ENCODE measurements at places on chromosomes 7 and 10.

DNA sequence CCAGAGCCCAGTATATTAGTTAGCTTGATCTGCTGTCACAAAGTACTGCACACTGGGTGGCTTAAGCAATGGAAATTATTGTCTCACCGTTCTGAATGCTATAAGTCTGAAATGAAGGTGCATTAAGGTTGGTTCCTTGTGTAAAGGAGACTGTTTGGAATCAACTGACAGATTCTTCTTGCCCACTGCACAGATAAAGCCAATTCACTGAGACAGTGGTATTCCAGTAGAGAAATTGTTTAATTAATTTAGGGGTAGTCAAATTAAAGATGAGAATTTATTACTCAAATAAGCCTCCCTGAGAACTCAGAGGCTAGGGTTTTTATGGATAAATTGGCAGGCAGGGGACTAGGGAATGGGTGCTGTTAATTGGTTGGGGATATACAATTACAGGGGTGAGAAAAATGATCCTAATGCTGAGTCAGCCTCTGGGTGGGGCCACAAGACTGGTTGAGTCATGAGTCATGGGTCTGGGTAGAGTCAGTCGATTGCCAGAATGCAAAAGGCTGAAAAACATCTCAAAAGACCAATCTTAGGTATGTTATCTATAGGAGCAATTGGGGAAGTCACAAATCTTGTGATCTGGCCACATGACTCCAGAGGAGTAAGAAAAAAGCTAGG is 23.5 kb upstream of the SAMD9L start:
- no peak for DNase-seq

GRCh38 chr10:124362568-124362967 is 56.2 kb downstream of the OAT start:
- no peak for DNase-seq

DNA sequence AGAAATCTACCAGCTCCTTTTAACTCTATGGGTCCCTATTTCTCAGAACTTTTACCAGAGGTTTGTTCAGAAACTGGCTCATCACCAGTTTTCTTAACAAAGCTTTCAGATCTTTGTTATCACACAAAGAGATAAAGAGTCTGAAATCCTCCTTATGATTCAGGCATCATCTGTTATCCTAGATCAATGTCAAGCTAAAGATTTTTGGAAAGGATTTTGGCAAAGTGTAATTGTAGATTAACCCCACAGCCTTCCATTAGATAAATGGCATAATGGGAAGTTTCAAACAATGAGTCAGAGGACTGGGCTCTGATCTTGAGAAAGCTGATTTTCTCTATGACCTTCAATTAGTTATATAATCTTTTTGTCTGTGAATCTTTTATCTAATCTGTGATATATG is 192.2 kb downstream of the NXPH1 start:
- no peak for DNase-seq

GRCh38 chr7:46750321-46750865 is 829.3 kb upstream of the IGFBP3 start:
- no peak for DNase-seq

DNA sequence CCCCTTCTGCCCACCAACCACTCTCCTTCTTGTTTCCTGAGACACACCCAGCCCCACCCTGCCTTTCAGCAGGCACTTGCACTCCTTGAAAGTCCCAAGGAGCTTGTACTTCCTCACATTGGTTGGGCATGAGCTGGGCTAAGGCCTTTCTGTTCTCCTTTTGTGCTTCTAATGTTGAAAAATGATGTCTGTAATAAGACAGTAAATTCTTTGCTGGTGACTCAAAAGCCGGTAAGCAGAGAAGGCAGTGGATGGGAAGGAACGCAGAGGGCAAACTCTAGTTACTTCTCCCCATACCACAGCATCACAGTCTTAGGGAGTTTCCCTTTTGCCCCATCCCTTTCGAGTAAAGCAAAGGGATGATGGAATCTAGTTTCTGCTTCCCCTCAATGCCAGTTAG is 185.6 kb downstream of the PLXNA4 start:
- DNase-seq = no peak

DNA sequence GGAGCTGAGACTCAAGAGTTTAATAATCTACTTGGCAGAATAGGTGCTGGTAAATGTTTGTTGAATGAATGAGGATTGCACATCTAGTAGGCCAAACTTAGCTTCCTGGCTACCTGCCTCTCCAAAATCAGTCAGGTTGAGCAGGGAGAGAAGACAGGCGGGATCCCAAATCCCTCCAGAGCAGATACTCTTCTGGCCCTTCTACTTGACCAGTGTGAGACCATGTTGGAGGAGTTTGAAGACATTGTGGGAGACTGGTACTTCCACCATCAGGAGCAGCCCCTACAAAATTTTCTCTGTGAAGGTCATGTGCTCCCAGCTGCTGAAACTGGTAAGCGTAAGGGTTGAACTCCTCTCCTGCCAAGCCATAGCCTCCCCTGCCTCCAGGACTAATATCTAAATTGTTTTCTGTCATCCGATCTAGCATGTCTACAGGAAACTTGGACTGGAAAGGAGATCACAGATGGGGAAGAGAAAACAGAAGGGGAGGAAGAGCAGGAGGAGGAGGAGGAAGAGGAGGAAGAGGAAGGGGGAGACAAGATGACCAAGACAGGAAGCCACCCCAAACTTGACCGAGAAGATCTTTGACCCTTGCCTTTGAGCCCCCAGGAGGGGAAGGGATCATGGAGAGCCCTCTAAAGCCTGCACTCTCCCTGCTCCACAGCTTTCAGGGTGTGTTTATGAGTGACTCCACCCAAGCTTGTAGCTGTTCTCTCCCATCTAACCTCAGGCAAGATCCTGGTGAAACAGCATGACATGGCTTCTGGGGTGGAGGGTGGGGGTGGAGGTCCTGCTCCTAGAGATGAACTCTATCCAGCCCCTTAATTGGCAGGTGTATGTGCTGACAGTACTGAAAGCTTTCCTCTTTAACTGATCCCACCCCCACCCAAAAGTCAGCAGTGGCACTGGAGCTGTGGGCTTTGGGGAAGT is 2.2 kb upstream of the MBLAC1 start:
- no peak for DNase-seq

GRCh38 chr10:121668314-121669027 is 70.2 kb upstream of the FGFR2 start:
- no peak for DNase-seq

DNA sequence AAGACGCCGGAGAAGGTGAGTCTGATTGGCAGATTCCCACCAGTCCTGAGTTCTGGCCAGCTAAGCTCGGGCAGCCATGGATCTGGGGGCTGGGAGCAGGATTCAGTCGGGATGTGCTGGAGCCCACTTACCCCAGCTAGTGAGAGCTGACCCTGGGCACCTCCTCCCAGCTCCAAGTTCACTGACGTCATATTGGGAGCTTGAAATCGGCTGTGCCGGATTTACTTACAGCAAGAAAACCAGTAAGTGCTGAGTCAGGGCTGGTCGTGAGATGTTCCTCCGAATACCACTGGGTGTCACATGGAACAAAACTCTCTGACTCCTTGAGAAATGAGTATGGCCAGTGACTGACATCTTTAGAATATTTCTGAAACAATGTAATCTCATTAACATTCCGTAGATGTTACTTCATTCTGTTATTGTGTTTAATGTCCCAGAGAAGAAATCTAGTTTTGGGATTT is 621.2 kb downstream of the SDK1 start:
- no peak for DNase-seq

GRCh38 chr10:98414578-98414931 is 427 bp downstream of the PYROXD2 start:
- DNase-seq = no peak

DNA sequence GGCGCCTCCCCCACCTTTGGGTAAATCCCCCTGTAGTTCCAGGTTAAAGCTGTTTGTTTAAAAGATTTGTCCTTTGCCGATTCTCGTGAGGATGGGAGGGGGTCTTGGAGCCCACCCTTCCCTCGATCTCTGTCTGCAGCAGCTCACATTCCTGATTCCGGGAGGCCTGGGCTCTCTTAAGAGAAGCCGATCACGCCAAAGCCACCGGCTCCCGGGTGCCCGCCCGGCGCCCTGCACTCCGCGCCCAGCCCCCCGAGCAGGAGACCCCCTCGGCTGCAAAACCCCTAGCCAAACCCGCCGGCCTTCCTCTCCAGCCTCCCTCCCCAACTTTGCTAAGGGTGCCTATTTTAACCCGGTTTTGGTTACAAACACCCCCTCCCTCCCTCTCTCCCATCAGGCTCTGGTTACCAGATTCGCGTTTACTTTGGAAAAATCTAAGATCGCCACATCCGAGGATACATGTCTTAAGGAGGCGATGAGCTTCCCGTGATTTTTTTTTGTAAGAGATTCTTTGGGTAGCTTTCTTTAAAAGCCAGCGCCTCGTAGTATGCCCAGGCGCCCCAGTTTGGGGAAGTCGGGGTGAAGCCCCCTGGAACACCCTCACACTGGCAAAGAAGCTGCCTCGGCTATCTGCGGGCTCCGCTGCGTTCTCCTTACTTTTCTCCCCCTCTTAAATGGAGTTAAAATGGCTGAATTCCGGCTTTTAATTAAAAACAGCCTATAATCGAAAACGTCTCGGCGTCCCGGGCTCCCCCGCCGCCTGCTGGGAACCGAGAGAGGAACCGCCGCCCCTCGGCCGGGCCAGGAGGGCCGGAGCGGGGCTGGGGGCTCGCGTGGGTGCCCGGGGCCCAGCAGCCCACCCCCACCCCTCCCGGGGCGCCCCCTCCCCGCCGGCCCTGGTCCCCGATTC is 983 bp downstream of the TNRC18 start:
- no peak for DNase-seq

GRCh38 chr10:14362104-14362503 is 31.4 kb upstream of the FRMD4A start:
- DNase-seq = no peak

DNA sequence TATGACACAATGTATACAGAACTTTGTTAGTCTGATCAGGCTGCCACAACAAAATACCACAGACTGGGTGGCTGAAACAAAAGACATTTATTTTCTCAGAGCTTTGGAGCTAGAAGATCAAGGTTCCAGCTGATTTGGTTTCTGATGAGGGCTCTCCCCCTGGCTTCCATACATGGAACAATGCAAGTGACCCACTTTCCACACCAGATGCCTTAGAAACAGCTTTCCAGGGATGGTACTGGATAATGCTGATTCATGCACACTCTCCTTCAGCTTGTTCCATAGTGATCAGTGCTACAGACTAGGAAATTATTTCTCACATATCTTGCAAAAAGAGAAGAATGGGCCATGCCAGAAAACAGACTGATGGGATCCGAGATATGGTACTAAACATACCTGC is 1274.9 kb upstream of the SORCS1 start:
- no peak for DNase-seq

GRCh38 chr10:18684953-18685352 is 25.7 kb downstream of the ARL5B start:
- DNase-seq = no peak

DNA sequence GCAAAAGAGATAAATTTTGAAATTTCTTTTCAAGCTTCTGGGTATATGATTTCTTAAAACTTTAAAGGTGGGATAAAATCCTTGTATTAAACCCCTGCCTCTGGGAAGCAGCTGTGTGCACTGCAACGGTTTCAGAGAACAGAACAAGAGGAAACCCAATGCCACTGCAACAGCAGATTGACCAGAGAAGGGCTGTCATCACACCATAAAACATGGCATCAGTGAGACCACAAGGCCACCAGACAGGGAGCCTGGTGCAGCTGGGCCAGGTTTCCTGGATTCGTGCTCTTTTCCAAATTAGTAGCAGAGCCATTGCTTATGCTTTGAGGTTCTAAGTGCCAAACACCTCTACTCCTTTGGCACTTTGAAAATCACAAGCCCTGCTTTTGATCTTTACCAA is 152.4 kb downstream of the PRPF18 start:
- DNase-seq = no peak

DNA sequence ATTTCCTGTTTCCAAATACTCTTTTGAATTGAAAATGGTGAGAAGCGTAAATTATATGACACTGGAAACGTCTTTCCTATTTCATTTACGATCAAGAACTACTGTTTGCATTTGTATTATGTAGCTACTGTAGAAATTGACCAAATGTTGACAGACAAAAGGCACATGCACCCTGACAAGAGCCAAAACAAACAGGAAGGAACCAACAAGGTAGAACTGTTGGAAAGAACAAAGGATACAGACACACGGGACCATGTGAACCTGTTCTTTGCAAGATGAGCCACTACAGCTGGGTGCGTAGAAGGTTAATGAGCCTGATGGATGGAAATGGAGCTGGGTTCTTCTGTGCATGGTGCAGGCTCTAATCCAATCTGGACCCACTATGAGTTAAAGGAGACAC is 48.4 kb upstream of the FZD8 start:
- DNase-seq = no peak

DNA sequence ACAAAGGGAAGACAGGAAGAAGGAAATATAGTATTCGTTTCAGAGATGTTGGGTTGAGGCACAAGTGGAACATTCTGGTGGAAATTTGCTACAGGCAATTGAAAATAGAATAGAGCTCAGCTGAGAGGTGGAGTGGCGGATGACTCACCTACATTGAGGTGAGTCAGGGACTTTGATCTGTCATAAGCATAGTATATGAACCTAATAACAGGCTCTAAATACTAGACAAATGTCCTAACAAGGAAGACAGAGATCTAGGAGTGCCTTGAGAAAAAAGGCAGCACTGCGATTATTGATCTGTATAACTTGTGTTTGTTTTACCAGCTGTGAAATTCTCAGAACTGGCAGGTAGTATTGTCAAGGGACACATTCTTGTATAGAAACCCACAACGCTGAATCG is 907 bp upstream of the IFRD1 start:
- DNase-seq = no peak

- DNase-seq = no peak
These were observed 233.0 kb downstream of the TRIL start for GRCh38 chr7:28725045-28725642.

GRCh38 chr7:105530546-105530945 is 1.5 kb upstream of the RINT1 start:
- no peak for DNase-seq

GRCh38 chr10:18786478-18786877 is 127.2 kb downstream of the ARL5B start:
- no peak for DNase-seq

DNA sequence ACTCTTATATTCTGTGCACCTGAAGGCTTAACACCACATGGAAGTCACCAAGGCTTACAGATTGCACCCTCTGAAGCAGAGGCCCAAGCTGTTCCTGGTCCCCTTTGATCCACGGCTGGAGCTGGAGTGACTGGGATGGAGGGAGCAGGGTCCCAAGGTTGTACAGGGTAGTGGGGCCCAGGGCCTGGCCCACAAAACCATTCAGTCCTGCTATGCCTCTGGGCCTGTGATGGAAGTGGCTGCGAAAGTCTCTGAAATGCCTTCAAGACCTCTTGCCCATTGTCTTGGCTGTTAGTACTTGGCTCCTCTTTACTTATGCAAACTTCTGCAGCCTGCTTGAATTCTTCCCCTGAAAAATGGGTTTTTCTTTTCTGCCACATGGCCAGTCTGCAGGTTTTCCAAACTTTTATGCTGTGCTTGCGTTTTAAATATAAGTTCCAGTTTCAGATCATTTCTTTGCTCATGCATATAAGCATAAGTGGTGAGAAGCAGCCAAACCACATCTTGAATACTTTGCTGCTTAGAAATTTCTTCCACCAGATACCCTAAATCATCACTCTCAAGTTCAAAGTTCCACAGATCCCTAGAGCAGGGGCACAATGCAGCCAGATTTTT is 53.4 kb downstream of the AKR1D1 start:
- DNase-seq = no peak

Data from NCI-H2107 (cell line).